IPS-NIHi11 (cell line): ENCODE measurements at places on chromosomes 1 and 21.

GRCh38 chr1:224192082-224192788, 9.2 kb downstream of the DEGS1 start:
- no peak for DNase-seq

DNA sequence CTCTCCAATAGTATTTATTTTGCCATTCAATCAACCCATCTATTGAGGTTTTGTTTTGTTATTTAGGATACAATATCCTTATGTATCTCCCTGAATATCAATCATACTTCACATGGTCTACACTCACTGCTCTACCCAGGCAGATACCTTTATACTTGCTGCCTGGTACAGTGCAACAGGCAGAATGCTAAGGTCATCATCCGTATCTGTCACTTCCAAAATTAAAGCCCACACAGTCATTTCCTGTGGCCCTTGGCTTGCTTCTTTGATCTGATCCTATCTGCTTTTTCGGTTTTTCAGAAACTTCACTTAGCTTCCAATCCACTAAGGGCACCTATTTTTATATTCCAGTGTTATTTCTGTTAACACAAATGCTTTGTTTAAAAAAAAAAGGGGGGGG, 22.3 kb upstream of the ZZZ3 start:
- no peak for DNase-seq

DNA sequence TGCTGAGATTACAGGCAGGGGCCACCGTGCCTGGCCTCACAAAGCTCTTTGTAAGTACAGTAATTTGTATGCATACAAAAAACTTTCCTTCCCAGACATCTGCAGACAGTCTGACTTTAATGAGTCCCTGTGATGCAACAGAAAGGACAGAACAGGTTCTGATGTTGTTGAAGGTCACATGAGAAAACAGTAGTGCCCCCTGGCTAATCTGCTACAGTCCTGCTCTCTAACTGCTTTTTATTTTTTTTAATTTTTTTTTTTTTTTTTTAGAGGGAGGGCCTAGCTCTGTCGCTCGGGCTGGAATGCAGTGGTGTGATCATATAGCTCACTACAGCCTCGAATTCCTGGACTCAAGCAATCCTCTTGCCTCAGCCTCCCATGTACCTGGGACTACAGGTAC, 36.7 kb downstream of the ACBD3 start:
- DNase-seq: no peak

DNA sequence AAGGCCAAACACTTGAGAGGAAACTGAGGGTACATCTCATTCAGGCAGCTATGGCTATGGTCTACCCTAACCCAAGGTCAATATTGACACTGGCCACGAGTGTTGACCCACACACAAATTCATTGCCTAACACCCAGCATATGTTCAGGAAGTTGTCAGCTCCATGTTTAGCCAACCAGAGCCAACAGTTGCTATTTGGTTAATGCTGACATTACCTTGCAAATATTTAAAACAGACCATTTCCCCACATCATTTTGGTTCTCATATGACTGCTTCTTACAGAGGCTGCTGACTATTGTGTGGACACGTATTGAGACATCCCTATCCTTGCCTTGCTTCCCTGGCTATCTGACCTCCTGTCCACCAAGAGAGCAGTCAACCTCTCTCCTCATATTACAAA, 97.3 kb downstream of the LMX1A start:
- no peak for DNase-seq

GRCh38 chr21:43373362-43374227, 53.3 kb downstream of the SIK1 start:
- no peak for DNase-seq

- no peak for DNase-seq
Measured at GRCh38 chr1:94048413-94049164, 72.4 kb downstream of the ABCA4 start.
